HT1080 (cell line): ENCODE measurements at places on chromosomes 5 and 9. TPM values are rescaled to one million over a fixed set of nuclear protein-coding genes. Genes with fewer than 3 reads are reported as not detected.

The AMACR gene
- 10.6 and 12.8 TPM in 2 replicates for total RNA-seq

The ANKRD31 gene
- 0.08 and 0.13 TPM in 2 replicates for total RNA-seq

The SPACA9 gene
- total RNA-seq: 2.6 and 5.5 TPM in 2 replicates

The CDKN2B-AS1 gene
- 2.7 and 3.8 TPM in 2 replicates for total RNA-seq

The PCDHGA3 gene
- 0.10 and 0.14 TPM in 2 replicates for total RNA-seq

The HAVCR2 gene
- 0.20 and 0.39 TPM in 2 replicates for total RNA-seq

The LCN15 gene
- total RNA-seq: not detected in 2 replicates
